ENCODE measurements at places on chromosomes 2 and 18.

GRCh38 chr2:45640576-45640975 lies 10.9 kb upstream of the PRKCE start:
- DNase-seq, result no peak

DNA sequence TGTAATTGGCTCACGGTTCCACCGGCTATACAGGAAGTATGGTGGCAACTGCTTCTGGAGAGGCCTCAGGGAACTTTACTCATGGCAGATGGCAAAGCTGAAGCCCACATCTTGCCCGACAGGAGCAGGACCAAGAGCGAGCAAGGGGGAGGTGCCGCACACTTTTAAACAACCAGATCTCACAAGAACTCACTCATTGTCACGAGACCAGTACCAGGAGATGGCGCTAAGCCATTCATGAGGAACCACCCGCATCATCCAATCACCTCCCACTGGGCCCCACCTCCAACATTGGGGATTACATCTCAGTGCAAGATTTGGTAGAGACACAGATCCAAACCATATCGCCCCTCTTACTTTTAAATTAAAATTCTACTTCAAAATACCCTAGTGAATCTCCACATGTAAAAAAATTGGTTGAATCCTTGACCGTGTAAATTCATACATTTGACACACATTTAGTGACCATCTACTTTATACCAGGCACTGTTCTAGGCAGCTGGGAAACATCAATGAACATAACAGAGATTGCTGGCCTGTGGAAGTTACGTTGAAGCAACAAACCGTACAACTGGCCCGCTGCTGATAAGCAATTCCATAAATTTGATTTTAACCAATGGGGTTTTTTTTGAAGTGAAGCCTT lies 87.6 kb downstream of the ALPK2 start:
- DNase-seq, result no peak

- DNase-seq, result no peak
Observed at GRCh38 chr2:112345030-112346027, 69.9 kb downstream of the ZC3H6 start.

- no peak for DNase-seq
Observed at GRCh38 chr2:86314125-86314524, 23.3 kb downstream of the REEP1 start.

- no peak for DNase-seq
Observed at GRCh38 chr2:160338901-160339685, 139.0 kb upstream of the ITGB6 start.

- no peak for DNase-seq
Observed at GRCh38 chr2:68385220-68385906, 20.3 kb downstream of the PLEK start.

DNA sequence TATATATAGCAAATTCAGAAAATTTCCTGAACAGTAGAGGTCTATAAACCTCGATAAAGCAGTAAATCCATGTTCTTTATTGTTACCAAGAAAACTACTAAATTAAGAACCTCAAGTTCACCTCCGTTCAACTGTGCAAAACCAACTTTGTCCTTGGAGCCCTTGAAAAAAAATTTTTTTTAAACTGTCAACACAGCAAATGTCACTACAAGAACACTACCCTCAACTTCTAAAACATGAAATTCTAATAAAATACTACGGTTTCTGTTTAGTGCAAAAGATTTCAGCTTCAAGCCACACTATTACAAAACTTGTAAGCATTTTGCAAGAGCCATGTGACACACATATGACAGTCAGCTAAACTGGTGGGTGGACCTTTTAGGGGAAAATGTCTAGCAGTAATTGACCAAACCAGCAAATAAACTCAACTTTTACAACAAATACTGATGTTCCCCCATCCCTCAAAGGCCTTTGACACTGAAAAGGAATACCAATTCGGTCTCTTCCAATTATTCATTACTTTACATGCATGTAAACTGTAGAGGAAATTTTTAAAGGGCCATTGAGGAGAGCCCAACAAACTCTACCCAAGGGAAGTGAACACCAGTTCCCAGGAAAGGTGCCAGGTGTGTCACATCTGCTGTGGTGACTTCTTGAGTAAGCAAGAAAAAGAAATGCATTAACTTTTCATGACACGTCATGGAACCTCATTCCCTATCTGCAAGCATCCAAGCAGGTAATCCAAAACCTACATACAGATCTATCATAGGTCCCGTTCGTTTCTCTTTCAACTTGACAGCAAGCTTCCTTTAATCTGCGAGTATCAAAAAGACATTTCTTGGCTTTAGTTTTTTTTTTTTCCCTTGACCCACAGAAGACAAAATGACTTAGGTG lies 1.4 kb downstream of the RAB1A start:
- no peak for DNase-seq

DNA sequence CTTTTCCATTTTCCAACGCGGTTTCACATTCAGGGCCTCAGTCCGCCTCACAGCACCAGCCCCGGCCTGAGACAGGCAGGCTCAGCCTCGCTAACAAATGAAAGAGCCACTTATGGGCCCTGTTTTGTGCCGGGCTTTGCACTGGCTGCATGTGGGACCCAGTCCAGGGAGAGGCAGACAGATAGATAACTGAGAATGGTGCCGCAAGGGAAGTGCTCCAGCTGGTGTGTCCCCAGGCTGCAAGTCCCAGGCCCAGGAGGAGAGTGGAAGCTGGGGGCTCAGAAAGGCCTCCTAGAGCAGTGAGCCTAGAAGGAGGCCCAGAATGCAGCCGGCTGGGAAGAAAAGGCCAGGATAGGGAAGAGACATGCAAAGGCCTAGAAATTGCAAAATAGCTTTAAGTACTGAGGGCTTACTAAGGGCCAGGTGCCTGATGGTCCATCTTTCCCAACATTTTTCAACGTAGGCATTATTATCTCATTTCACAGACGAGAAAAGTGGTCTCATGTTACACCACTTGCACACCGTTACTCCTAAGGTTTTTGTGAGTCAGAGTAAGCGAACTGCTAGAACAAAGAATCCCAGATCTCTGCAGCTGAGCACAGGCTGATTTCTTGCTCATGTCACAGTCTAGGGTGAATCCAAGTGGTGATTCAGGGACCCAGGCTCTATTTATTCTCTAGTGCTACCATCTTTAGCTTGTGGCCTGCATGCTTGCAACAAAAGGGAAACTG lies 26.0 kb downstream of the ADRA2B start:
- DNase-seq, result no peak

- DNase-seq, result no peak
Observed at GRCh38 chr18:72409903-72410302, 134.2 kb downstream of the CBLN2 start.

DNA sequence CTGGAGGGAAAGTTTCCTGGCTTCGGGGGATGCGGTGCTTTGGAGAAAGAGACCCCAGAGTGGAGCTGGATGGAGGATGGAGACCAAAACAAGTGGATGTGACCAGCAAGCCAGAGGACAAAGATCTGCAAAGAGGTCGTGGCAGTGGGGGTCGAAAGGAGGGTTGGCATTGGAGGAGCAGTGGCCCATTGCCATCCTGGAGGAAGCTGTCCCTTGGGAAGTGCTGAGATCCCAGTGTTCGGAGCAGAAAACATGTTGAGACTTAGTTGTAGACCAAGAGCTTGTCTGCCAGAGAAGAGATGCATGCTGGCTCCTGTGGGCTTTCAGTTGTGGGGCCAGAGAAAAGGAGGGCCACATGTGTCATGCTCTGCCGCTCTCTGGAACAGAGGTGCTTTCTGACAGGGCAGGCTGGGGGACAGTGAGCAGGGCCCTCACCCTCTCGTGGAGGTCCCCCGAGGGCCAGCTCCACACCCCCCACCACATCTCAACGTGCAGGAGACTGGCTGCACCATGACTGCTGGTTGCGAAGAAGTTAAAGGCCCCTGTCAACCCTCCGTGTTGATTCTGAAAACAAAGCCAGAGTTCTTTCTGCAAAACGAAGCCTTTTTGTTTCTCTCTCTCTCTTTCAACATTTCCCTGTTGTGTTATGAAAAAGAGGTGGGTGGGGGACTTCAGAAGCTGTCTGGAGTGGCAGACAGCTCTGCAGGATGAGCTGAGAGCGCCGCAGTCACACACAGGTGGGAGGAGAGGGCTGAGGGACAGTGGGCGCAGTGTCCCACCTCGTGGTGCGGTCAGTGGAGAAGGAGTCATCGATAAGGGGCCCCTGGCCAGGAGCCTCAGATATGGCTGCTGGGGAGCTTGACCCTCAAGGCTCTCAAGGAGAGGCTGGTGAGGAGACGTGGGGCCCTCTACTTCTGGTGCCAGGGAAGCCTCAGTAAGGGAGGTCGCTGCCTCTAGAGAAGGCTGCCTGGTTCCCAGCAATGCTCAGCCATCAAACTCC lies 77.6 kb upstream of the BCL2L11 start:
- DNase-seq, result no peak

DNA sequence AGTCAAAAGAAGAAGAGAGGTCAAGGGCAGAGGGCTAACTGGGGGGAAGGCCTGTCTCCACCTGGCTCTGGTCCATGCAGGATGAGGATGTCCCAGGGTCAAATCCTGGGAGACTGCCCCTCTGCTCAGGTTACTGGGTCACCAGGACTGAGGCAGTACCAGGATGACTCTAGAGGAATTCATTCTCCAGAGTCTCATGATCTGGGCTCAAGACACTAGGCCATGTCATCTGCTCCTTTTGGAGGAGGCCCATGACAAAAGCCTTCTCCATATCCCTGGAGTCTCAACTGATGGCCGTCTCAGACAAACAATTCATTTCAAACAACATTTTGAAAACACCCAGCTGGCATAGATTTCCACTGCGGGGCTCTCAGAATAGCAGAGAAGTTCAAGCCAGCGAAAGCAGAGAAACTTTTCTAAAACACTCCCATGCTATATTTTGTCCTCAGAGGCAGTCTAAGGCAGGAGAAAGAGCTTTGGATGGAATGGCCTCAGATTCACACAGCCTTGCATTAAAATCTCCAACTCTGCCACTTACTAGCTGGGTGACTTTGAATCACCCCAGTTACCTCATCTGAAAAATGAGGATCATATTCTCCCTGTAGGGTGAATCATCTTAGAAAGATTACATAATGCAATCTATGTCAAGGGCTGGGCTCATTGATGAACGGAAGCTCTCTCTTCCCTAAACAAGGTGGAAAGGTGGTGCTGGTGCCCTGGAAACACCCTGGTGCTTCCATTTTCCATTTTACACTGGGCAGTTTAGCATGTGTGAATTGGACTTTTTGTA lies 48.8 kb upstream of the LCLAT1 start:
- DNase-seq, result no peak

DNA sequence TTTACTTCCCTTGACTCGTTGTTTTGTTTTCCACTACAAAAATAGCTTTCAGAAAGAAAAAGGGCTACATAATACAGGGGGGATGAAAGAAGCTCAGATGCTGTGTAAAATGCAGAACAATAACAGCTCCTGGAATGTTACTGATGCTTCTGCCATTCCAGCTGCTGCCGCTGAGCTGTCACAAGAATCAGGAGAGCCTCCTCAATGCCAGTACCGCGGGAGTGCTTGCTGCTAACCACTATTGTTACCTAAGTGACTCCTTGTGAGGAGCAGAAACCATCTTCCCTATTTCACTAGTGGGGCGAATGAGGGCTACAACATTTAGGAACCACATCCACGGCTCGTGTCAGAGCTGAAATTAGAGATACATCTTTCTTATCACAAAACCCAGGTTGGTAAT lies 384.8 kb downstream of the GALR1 start:
- DNase-seq, result no peak

- DNase-seq, result no peak
Observed at GRCh38 chr2:189406586-189407233, 34.6 kb upstream of the WDR75 start.

GRCh38 chr18:44801781-44802180 lies 121.1 kb downstream of the SETBP1 start:
- DNase-seq, result no peak

DNA sequence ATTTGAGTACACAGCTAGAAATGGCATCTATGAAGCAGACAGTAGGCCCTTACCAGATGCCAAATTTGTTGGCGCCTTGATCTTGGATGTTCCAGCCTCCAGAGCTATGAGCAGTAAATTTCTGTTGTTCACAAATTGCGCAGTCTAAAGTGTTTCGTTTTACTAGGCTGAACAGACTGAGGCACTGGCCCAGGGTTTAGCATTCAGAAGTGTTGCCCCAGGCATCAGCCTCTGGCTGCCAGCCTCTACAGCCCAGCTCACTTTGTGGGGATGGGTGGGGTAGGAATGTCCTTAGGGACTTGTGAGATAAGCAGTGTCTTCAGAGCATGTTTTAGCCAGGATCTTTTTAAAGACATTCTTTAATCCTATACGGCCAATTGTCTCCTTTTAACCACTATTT lies 51.5 kb upstream of the MGAT5 start:
- no peak for DNase-seq

GRCh38 chr2:35526741-35527140 lies 828.8 kb upstream of the CRIM1 start:
- DNase-seq, result no peak

DNA sequence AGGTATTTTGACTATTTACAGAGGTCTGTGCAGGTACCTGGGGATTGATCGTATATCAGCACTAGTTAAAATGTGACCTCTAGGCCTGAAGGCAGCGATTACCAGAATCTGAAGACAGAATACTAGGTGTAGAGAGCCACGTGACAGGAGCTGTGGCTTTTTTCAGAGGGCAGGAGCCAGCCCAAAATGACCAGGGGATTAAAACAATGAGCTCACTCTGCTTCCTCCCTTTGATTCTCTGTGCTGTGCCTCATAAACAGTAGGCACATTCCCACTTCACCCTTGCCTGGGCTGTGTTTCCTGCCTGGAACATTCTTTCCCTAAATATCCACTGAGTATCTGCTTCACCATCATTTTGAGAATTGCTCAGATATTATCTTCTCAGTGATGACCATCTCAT lies 15.2 kb downstream of the ITGAV start:
- no peak for DNase-seq

Measured in cerebellar nuclear complex (tissue), 1 donor.